ENCODE measurements at places on chromosomes 11 and 22. TPM values are rescaled to one million over a fixed set of nuclear protein-coding genes. Genes with fewer than 3 reads are reported as not detected.

- no peak for DNase-seq
Observed at GRCh38 chr11:40140560-40140959, 1318.9 kb downstream of the LRRC4C start.

DNA sequence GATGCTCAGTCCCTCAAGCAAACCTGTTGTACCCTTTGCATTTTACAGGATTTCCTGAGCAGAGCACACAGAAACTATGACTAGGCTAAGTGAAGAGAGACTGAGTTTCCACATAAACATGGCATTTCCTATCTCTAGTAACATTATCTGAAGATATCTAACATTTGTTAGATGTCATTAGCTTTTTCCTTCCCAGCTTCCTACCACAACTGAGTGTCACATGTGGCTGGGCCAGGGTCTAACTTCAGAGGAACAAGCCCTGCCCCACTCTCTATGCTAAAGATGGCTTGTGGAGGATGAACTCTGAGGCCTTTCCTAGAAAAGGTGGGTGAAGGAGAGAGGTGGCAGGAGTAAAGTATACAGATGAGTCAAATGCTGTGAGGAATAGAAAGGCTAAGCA lies 16.5 kb downstream of the C22orf42 start:
- no peak for DNase-seq

GRCh38 chr11:1967641-1968225 lies 20.6 kb downstream of the MRPL23 start:
- DNase-seq, result no peak

The KRTAP5-9 gene
- total RNA-seq, result 0.53 TPM

GRCh38 chr22:20573176-20573832 lies 65.9 kb downstream of the MED15 start:
- no peak for DNase-seq

DNA sequence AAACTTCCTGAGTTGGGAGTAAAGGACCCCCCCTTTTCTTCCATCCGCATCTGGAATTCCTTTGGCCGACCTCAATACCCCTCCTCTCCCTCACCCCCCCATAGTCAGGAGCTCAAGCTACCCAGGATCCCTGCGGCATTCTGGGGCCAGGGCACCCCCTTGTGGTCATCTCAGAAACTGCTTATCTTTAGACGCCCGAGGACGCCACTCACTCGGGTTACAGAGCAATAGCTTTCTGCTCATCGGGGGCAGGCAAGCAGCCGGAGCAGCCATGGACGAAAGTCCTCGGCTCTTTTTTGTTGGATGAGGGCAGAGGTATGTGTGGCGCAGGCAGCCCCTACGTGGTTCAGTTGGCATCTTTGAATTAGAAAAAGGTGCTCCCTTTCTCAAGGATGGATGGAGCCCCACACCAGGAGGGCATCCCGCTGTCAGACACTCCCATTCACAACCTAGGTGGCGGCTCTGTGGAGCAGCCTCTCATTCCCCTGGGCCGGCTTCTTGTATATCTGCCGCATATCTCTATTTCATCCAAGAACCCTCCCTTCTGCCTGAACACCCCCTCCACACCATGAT lies 2.3 kb downstream of the C1QTNF5 start:
- peak; percentile 39 for DNase-seq

Measured in activated B cell treated with CpG ODN at 0.5 μM for 24 hours (primary cell).